Large intestine (tissue), 12 donors: ENCODE measurements at places on chromosomes 6 and 20.

GRCh38 chr6:20213271-20213798 is 1.1 kb upstream of the MBOAT1 start:
- peak; percentile 59 for DNase-seq

DNA sequence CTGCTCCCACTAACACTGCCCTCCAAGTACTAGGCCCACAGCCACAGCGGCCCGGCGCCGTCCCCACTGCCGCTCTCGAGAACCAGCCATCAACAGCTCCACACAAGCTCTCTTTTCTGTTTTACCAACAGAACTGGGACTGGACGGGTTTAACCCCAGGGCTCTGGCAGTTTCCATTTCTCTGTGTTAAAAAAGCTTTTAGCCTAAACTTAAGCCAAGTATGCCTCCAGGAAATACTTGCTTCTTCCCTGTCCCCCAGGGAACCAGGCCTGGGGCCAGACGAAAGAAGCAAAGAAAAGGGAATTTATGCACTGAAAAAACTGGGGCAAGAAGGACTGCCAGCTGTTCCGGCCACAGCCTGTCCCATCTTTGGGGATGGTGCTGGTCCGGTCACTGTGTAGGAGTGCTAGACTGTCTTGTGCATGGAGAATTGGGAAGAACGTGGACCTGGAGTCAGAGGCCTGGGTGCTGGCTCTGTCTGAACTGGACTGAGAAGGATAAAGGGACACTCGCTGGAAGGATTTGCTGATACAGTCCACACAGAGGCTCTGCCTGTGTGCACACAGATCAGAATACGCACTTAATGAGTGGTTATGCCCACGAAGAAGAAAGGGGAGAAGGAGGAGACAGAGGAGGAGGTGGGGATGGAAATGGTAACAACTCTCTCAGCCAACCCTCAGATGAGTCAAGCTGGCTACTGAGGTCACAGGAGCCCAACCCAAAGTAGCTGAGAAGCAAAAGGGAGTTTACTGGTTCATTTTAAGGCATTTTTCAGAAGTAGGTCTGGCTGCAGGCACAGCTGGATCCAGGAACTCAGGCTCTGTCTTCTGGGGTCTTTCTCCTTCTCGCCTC is 254.4 kb upstream of the PMEPA1 start:
- DNase-seq = no peak

GRCh38 chr20:32495217-32495565 is 89.9 kb downstream of the NOL4L start:
- no peak for DNase-seq

DNA sequence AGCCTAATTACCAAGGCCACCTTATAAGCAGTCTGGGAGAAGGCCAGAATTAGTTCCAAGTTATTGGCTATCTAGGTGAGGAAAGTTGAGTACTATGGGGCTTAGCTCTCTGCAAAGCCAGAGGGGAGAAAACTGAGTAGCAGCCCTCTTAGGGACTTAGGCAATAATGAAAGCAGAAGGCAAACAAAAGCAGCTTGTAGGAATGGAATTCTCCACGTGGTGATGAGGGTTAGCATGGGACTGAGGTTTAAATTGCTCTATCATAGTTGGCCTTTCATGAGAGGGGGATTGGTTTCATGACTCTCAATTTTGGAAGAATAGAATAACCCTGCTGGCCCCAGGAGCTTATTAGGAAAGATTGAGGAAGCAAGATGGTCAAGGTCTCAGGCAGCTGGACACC is 7.0 kb upstream of the UBE2J1 start:
- DNase-seq = no peak

DNA sequence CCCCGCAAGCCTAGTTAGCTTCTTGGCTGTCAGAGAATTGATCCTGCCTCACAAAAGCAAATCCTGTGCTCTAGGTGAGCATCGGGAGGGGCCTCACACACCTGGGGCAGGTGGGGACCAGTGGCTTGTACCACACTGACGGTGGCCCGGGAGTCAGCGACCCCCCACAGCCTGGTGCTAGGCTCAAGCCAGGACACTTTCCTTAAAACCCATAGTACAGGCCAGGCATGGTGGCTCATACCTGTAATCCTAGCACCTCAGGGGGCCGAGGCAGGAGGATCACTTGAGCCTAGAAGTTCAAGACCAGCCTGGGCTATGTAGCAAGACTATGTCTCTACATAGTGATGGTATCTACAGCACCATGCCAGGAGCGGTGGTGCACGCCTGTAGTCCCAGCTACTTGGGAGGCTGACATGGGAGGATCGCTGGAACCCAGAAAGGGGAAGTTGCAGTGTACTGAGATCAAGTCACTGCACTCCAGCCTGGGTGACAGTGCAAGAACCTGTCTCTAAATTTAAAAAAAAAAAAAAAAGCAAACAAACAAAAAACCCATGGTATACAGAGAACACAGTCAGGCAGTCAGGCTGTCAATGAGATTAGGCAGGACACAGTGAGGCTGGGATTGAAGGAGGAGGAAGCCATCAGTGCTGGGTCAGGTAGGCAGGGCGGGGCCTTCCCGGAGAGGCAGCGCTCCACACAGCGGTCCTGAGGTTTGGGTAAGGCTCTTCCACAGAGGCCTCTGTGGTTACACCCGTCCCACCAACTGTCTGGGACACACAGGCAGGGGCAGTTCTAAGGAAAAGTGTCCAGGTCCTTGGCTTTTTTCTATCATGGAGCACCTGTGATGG is 41.3 kb downstream of the SYNJ2 start:
- DNase-seq = no peak

DNA sequence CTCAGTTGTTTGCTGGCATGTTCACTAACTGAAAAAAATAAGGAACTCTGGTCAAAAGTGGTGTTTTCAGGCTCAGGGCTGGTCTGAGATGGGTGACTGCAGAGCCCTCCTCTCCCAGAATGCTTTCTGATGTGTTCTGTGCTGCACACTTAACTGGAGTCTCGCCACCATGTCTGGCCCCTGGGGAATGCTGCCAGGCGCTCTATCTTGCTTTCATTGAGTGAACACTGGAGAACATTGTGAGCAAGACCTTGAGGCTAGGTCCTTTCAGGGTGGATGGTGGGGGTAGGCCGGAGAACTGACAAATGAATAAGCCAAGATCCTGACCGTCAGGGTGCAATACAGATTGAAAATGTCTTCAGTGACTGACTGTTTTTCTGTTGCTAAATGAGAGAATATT is 19.5 kb downstream of the PANK2 start:
- no peak for DNase-seq

GRCh38 chr20:37774156-37774555 is 80.3 kb downstream of the CTNNBL1 start:
- DNase-seq = no peak

- no peak for DNase-seq
These were observed 230.1 kb downstream of the NFATC2 start for GRCh38 chr20:51312480-51312783.

- DNase-seq = peak; percentile 46
These were observed 684 bp downstream of the ZNFX1 start for GRCh38 chr20:49276961-49277785.

GRCh38 chr6:137967689-137968454 is 100.8 kb downstream of the TNFAIP3 start:
- DNase-seq = no peak

DNA sequence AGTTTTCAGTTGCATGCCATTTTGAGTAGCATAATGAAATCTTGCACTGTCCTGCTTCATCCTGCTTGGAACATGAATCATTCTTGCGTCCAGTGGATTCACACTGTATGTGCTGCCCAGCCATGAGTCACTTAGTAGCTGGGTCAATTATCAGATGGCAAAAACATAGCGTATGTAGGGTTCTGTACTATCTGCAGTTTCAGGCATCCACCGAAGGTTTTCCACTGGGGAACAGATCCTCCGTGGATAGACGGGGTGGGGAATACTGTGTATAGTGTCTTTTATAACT is 61.4 kb downstream of the IL22RA2 start:
- DNase-seq = no peak

DNA sequence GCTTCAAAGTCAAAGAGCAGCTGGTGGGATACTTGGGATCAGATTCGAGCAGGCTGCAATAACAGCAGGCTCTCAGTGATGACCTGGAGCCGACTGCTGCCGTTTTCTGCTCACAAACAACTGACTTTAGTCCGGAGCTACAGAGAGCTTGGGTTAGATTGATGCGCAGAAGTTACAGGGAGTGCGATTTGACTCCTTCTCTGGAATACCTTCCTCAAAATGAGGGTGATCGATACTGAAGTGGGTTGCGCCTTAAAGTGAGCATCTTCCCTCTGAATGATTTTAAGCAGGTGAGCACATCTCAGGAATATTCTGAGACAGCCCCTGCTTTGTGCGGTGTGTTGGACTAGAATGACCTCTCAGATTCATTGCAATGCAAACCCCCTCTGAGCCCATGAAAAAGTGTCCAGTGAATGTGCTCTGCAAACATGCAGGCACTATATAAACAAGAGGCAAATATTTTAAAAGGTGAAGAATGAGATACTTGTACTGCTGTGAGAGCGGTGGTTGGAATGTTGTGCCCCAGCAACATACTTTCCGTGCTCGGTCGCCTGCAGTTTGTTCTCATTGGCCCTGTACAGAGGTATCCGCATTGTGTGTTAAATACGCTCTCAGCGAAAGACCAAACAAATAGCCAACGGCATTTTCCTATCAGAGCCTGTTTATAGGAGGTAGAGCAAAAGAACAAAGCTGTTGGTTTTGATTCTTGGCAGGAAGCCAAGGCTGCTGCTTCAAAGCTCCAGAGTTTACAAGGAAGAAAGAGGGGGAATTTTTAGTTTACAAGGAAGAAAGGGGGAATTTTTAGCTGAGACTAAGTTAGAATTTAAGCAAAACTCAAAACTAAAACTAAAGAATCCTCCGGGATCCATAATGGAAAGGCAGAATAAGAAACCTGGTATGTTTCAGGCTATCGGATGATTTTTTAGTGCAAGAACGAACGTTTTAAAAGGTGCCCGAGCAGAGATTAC is 67.7 kb downstream of the PHACTR2 start:
- peak; percentile 84 for DNase-seq

DNA sequence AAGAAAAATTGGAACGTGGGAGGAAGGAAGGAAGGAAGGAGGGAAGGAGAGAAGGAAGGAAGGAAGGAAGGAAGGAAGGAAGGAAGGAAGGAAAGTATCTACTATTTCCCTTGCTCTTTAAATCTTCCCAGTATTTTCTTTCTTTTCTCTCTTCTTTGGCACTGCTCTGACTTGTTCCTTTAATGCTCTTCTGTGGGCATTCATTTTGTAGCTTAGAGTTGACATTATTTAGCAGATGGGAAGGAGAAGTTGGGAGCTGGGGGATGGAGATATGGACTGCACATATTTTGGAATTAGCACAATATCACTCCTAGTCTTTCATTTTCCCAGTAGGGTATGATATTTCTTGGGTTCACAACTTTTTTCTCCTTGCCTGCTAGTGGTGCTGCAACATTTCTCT is 152.2 kb downstream of the TFAP2B start:
- DNase-seq = no peak

GRCh38 chr20:63580796-63581461 is 6.9 kb upstream of the HELZ2 start:
- DNase-seq = no peak
